ENCODE measurements at places on chromosomes 13 and 19.

- DNase-seq: no peak
Observed at GRCh38 chr13:71873418-71874247, 6.6 kb upstream of the DACH1 start.

DNA sequence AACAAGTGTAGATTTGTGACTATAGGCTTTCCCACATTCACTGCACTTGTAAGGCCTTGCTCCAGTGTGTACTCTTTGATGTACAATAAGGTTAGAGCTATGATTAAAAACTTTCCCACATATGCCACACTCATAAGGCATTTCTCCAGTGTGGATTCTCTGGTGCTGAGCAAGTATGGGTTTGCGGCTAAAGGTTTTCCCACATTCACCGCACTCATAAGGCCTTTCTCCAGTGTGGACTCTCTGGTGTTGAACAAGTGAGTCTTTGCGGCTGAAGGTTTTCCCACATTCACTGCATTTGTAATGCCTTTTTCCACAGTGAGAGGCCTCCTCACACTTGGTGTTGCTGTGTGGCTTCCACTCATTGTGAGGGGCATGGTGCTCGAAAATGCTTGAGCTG is 3.7 kb downstream of the ZNF772 start:
- no peak for DNase-seq

- no peak for DNase-seq
Observed at GRCh38 chr13:80168089-80168850, 172.7 kb downstream of the SPRY2 start.

DNA sequence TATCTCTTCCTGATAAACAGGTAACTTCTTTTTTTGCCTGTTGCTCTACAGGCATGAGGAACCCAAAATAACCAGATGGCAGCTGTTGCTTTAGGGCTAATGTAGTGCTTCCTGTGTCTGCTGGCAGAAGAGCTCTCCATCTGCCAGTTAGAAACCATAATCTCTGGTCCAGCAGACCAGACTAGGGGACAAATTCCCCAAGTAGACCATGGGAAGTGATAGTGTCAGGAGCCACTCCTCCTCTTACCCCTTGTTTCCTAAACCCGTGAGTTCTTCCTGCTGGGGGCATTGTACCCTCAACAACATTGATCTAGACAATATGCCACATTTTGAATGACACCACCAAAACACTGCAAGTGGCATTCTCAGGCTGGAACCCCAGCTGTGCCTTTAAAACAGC is 135.9 kb downstream of the DLEU7 start:
- no peak for DNase-seq

DNA sequence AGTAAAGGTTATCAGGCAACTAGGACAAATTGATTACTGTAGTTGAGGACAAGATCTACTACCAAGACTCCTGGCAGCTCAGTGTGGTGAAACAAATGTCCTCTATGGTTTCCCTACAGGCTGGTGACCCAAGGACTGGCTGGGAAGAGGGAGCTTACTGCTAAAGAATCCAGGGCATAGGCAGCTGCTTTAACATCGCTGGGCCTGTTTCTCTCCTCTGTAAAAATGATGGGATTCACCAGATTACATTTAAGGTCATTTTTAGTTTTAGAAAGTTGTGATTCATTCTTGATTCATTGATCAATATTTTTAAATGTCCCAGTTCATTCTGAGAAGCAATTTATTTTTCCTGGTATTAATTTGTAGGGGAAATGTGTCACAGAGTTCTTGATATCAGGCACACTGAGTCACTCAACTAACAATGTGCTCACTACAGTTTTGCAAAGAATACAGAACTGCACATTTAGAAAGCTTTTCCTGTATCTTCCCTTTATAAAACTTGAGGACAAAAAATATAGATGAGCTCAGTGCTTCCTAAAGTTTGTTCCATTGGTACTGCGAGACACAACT is 19.6 kb upstream of the FAM124A start:
- no peak for DNase-seq

GRCh38 chr19:47762615-47763308 is 15.7 kb upstream of the SELENOW start:
- DNase-seq: no peak

- DNase-seq: no peak
Observed at GRCh38 chr19:54319049-54319448, 6.1 kb upstream of the LILRA5 start.

DNA sequence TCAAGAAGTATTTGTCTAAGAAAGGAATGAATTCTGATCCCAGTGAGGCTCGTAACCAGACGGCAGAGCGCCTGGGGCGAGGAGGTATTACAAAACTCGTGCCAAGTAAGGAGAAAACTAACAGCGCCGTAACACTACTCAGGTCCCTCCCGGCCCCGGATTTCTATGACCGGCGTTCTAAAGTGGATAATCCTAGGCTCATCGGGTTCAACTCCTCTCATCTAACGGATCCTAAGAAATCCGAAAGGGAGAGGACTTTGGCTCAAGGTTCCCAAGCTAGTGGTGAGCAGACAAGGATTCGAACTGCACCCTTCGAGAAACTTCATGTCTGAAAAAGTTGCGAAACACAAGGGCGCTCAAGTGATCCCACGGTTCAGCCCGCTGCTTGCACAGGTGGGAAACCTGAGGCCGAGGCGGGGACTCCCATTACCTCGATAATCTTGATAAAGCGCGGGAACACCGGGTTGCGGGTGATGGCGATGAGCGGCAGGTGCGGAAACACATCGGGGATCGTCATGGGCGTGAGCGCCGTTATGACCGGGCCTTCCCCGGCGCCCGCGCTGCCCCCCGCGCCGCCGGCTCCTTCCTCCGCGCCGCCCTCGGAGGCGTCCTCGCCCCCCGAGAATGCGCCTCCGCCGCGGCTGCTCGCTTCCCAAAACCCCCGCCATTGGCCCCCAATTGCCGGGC is 529 bp downstream of the LONP1 start:
- DNase-seq: no peak

- DNase-seq: peak; percentile 42
Observed at GRCh38 chr13:77696006-77696878, 1.2 kb upstream of the SLAIN1 start.

DNA sequence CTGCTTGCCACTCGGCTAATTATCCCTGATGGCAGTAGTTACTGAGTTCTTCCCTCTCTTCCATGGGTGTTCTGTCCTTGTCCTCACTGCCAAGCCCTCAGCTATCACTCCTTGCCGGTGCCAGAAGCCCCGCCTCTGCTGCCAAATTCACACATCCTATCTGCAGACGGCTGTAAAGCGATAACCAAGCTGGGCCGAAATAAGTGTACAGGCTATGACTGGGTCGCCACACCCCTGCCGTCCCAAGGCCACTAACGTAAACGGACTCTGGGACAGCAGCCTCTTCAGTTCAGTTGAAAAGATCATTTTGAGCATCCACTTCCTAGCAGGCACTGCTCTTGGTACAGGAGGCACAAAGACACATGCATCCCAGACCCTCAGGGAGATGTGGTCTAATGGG is 13.3 kb downstream of the SLC7A1 start:
- no peak for DNase-seq
